ENCODE measurements at places on chromosomes 1 and 21. TPM values are rescaled to one million over a fixed set of nuclear protein-coding genes. Genes with fewer than 3 reads are reported as not detected.
A peak's percentile ranks its signal among the peaks of the same experiment; 100 is the strongest.

GRCh38 chr1:10674700-10675609 lies 121.5 kb downstream of the CASZ1 start:
- DNase-seq, result no peak

GRCh38 chr1:179002552-179003345 lies 22.9 kb upstream of the FAM20B start:
- peak; percentile 63 for DNase-seq

- no peak for DNase-seq
Observed at GRCh38 chr1:65525266-65526048, 105.0 kb downstream of the LEPR start.

- peak; percentile 23 for DNase-seq
Observed at GRCh38 chr1:12031039-12031980, 12.0 kb downstream of the MIIP start.

DNA sequence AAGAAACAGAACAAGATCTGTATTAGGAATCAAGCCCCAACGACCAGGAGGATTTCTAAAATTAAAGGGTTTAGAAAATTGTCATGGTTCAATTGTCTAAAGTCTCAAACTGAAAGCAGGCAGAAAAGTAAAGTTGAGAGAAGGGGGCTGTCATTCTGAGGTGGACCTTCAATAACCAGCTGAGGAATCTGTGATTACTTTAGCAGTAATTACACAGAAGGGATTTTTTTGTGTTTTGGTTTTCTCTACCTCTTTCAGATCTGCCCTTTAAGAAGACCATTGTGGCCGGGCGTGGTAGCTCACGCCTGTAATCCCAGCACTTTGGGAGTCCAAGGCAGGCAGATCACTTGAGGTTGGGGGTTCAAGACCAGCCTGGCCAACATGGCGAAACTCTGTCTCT lies 17.4 kb downstream of the AIDA start:
- DNase-seq, result no peak

DNA sequence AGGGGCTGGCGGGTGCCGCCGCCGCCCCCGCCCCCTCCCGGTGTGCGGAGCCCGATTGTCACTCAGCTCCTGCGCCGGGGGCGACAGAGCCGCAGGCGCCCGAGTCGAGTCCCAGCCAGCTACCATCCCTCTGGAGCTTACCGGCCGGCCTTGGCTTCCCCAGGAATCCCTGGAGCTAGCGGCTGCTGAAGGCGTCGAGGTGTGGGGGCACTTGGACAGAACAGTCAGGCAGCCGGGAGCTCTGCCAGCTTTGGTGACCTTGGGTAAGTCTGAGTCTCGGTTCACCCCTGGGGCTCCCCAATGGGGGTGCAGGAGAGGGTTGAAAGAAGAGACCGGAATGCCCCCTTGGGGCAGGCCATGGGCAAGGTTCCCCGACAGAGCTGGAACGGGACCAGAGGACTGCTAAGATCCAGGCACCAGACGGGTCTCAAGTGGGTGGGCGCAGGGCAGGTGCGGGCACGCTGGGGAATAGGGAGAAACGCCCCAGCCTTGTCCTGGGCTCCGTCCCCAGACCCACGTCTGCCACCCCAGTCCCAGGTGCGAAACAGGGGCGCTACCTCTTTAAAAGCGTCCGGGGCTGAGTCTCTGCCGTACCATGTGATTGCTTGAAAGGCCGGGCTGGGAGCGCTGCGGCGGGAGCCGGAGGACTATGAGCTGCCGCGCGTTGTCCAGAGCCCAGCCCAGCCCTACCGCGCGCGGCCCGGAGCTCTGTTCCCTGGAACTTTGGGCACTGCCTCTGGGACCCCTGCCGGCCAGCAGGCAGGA lies at the start of gene ADORA1:
Gene ADORA1 (plus strand): TSS at position 61 of the 765 bp plus-strand sequence. CDS start 1,116 bp downstream, outside the sequence.
- no peak for DNase-seq

DNA sequence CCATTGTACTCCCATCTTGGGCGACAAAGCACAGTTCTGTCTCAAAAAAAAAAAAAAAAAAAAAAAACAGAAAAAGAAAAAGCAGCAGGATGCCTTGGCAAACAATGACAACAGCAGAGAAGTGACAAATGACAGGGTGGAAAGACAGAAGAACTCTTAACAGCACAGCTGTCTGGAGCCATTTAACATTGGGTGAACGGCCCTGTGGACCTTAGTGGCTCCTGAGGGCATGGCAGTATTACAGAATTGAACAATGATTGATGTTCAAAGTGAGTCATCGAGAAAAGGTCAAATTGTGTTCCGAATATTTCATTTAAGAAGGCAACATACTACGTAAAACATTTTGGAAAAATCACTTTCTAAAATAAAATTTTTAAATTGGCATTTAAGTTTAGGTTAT lies 30.0 kb downstream of the DNASE2B start:
- no peak for DNase-seq

- no peak for DNase-seq
Observed at GRCh38 chr1:61322769-61323168, 240.4 kb downstream of the NFIA start.

DNA sequence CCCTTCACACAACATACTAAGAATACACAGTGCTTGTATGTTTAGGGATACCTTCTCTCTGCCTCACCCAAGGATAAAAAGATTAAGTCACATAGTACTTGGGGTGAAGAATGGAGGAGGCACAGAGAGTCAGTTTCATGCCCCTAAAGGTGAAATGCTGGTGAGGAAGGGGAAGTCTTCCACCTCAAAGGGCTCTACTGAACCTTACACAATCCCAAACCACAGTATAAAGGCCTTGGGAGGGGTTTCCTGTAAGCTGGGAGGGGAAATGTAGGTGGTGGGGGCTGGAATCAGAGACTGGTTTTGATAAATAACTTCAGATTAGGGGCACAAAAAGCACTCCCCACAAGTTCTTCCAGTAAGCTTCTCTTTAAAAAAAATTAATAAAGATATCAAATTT lies 3.5 kb downstream of the MINDY1 start:
- no peak for DNase-seq

GRCh38 chr1:35120458-35121133 lies 41.4 kb downstream of the ZMYM1 start:
- DNase-seq, result no peak

GRCh38 chr1:24902471-24902891 lies 27.6 kb downstream of the RUNX3 start:
- DNase-seq, result no peak

- no peak for DNase-seq
Observed at GRCh38 chr1:24544239-24544638, 11.6 kb upstream of the NCMAP start.

- no peak for DNase-seq
Observed at GRCh38 chr1:40740039-40740996, 43.3 kb upstream of the KCNQ4 start.

- no peak for DNase-seq
Observed at GRCh38 chr21:39818557-39818956, 48.7 kb upstream of the PCP4 start.

DNA sequence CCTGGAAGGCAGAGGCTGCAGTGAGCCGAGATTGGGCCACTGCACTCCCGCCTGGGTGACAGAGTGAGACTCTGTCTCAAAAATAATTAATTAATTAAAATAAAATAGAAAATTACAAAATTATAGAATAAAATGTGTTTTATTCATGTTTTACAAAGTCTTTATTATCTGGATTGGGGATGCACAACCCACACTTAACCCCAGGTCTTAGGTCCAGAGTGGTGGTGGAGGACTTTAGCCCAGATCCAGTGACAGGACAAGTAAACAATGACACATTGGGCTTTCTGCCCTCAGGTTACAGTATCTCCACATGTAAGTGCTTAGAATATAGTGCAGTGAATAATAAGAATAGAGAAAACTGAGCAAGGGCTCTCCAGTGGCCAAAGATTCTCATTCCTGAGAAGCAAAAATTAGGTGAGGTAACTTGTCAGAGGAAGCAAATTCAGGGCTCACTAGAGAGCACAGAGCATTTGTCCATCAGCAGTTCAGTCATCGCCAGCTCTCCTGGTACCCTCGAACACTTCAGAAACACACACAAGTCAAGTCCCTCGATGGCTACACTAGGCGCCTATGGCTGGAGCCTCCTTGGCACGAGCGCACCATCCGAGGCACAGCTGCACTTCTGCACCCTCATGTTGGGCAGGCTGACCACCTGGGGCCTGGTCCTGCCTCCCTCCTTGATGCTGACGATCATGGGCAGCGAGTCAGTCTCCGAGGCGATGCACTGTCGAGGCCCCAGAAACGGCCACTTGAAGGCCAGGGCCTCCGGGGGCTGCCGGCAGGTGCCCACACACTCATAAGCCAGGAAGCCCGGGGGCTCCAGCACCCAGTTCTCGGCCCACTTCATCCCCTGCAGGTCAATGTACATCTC lies 2.6 kb downstream of the LEFTY1 start:
- DNase-seq, result no peak

GRCh38 chr21:42258150-42258884 lies 39.4 kb downstream of the ABCG1 start:
- peak; percentile 83 for DNase-seq

- no peak for DNase-seq
Observed at GRCh38 chr1:29845910-29846309, 609.6 kb downstream of the PTPRU start.

DNA sequence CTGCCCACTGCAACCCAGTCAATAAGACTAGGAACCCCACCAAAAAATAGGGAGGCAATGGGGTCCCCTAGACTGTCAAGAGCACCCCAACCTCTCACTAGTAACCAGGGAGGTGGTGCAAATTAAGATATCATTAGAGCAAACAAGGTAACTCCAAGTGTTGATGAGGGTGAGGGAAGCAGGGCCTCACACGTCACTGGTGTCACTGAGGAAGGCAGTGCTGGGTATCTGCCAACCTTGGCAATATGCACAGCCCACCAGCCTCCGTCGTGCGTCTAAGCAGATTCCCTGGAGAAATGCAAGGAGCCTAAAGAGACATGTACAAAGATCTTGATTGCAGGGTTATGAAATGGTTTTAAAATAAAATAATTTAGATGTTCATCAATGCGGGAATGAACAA lies 3.8 kb downstream of the UBASH3A start:
- no peak for DNase-seq

DNA sequence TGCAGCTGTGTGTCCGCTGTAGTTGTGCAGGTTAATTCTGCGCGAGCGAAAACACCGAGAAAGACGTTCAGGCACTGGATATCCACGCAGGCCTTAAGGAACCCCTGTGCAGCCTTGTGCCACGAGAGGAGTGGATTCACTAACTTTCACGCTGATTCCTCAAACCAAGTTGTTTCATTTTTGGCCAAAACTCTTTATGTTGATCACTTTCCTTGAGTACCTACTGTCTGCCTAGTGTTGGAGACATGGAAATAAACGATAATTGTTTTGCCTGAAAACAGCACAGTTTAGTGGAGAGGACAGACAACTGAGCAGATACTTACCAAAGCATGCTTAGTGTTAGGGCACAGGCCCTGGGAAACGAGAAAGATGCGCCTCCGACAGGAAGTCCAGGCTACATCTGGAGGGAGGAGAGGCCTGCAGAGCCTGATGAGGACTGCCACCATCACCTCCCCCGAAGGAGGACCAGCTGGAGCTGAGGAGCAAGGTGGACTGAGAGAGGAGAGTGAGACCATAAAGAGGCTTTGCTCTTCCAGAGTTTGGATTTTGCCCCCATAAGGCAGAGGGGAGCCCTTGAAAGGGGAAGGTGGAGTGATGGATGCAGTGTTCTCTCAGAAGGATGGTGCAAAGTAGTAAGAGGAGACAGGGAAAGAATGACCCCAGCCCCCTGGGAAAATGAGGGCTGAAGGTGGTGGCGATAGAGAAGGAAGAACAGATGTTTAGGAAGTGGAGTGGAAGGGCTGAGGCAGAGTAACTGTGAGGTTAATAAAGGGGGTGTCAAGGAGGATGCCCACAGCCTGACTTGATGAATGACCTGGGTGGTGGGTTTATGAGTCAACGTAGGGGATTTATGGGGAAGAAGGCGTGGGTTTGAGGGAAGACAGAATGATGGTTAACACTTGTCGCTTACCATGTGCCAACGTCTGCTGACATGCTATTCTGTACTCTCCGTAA lies 956 bp upstream of the SCAF4 start:
- DNase-seq, result peak; percentile 8

GRCh38 chr21:36428761-36429432 lies 43.7 kb downstream of the CHAF1B start:
- no peak for DNase-seq

DNA sequence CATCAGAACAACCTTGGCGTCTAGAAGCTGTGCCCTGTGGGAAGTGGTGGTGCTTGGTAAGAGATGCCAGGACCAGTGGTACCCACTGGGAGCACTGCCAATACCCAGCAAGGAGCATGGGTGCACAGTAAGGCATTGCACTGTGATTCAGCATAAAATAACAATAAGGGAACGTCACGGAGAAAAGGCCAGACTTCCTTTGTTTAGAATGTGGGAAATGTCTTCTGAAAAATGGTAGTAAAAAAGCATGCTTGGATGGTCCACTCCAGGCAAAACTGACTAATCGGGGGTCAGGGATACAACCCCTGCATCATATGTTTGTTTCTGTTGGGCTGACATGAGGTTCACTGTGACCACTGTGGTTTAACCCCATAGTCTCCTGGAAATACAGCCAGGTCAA lies 14.7 kb downstream of the METTL18 start:
- DNase-seq, result no peak

- DNase-seq, result peak; percentile 33
Observed at GRCh38 chr1:167455786-167456446, 62.4 kb downstream of the CD247 start.

GRCh38 chr1:66711420-66711819 lies 40.8 kb upstream of the DYNLT5 start:
- DNase-seq, result no peak

GRCh38 chr21:36029309-36029708 lies 31.0 kb downstream of the SETD4 start:
- no peak for DNase-seq

DNA sequence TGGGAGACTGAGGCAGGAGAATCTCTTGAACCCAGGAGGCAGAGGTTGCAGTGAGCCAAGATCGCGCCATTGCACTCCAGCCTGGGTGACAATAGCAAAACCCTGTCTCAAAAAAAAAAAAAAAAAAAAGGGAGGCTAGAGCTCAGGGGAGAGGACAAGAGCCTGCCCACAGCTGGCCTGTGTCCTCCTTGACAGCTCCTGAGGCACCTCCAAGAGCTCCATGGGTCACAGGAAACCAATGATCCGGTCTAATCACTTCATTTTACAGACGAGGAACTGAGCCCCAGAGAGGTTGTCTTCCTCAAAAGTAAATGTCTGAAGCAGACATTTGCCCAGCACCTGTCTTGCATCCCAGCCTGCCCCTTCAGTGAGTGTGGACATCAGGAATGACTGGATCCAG lies 49.4 kb downstream of the NID1 start:
- no peak for DNase-seq

GRCh38 chr1:202710070-202711045 lies at the start of gene SYT2:
Gene SYT2, minus strand, starts transcription at chr1:202710454. Its CDS starts 104,682 bp downstream, at chr1:202605772.
- DNase-seq, result no peak

- DNase-seq, result no peak
Observed at GRCh38 chr1:30320581-30320890, 402.8 kb downstream of the MATN1 start.

- no peak for DNase-seq
Observed at GRCh38 chr21:25967901-25968438, 202.6 kb downstream of the APP start.

The SPRR1B gene
- not detected for total RNA-seq

The TRABD2B gene
- total RNA-seq, result not detected

The CELSR2 gene
- 1.4 TPM for total RNA-seq

The KIAA0040 gene
- 19.7 TPM for total RNA-seq

The EPHA2 gene
- total RNA-seq, result 0.33 TPM

The NEK2 gene
- 1.2 TPM for total RNA-seq

The TPM3 gene
- 834 TPM for total RNA-seq

The NUDT4B gene
- 1.5 TPM for total RNA-seq

The LRRC71 gene
- not detected for total RNA-seq

The MIXL1 gene
- total RNA-seq, result not detected

The MAP1LC3C gene
- not detected for total RNA-seq
